ENCODE measurements at places on chromosomes 7 and 10. TPM values are rescaled to one million over a fixed set of nuclear protein-coding genes. Genes with fewer than 3 reads are reported as not detected.

The PCGF6 gene
- 8.1 TPM for total RNA-seq

The ARHGEF5 gene
- total RNA-seq: 9.0 TPM

The SEMA4G gene
- total RNA-seq: 1.5 TPM

The GNAT3 gene
- not detected for total RNA-seq

The HTRA1 gene
- total RNA-seq: 261 TPM

The TYW1 gene
- 11.1 TPM for total RNA-seq

DNA sequence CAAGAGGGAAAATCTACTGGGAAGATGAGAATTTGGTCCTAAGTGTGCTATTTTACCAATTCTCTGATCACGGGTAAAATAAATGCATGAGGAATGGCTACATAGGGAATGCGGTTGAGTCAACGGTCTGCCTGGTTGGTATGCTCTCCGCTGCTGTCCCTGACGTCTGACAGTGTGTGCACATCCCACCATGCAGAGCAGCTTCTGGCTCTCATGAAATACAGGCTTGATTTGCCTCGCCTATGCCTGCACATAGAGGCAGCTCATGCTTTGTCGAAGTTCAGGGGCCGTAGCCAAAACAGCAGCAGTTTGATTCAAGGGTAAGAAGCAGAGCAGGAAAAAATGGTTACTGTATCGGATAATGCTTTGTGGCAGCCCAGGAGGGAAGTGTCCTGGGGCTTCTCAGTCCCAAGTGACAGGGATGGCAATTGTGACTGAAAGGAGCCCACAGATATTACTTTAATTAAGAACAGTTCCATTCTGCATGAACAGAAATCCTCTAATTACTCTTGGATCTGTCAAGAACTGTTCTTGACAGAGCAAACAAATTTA lies 268.4 kb upstream of the SLC26A5 start:
- no peak overlapping the region for H3K4me3 ChIP-seq
- no peaks in the 10 kb centered on the region for H3K27me3 ChIP-seq
- no peak overlapping the region for H3K27ac ChIP-seq
- no peak for DNase-seq
- H3K4me1 ChIP-seq: no peaks in the 10 kb centered on the region

DNA sequence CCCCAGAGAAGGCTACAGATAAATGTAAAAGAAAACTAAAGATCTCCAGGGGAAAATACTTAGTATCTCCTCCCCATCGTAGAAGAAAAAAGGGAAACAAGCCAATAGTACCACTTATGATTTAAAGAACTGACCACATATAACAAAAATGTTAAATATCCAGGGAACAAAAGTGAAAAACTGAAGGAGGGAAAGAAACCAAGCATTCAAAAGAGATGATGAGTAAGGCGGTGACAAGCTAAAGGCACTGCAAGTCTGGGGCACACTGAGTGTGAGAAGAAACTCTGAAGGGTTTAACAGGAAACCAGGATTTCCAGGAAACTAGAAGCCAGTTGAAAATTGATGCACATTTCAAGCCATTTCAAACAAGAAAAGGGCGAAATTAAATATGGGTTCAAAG lies 226.3 kb downstream of the AHR start:
- no peaks in the 10 kb centered on the region for H3K4me1 ChIP-seq
- no peak overlapping the region for H3K4me3 ChIP-seq
- no peaks in the 10 kb centered on the region for H3K27me3 ChIP-seq

GRCh38 chr7:69295977-69296376 lies 302.3 kb upstream of the AUTS2 start:
- no peaks in the 10 kb centered on the region for H3K4me1 ChIP-seq
- DNase-seq: no peak
- H3K36me3 ChIP-seq: no peaks in the 10 kb centered on the region
- no peaks in the 10 kb centered on the region for H3K27me3 ChIP-seq
- no peak overlapping the region for H3K27ac ChIP-seq

GRCh38 chr7:149824748-149825566 lies 13.2 kb upstream of the ZNF862 start:
- no peaks in the 10 kb centered on the region for H3K36me3 ChIP-seq
- H3K27me3 ChIP-seq: no peaks in the 10 kb centered on the region
- no peak overlapping the region for H3K27ac ChIP-seq
- H3K4me1 ChIP-seq: no peaks in the 10 kb centered on the region
- H3K4me3 ChIP-seq: no peak overlapping the region

DNA sequence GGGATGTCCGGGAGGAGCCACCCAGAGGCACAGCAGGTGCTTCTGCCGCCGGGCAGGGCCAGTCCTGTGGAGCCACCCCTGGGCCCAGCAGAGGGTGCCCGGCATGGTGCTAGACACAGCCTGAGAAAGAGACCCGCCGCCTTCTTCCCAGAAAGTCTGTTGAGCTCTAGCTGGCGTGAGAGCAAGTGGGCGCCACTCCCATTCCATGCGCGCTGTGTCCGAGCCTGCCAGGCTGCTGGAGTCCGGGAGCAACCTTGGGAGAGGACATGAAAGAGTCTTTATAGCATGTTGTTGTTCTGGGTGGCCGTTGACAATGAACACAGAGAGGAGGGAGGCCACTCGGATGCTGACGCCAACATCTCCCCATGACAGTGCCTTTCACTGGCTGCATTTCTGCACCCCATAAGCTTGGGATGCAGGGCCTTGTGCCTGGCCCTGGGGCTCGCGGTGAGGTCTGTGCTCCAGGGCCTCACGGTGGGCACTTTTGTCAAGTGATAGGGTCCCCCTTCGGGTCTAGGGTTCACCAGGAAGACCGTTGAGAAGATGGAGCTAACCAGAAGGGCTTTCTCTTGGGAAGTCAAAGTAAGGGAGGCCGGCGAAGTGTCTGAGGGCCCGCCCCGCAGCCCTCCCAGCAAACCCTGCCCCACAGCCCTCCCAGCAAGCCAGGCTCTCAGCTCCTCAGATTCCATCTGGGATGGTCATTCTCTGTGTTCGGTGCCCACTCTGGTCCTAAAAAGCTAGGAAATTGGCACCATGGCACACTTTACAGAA lies 47.3 kb downstream of the NKX6-2 start:
- H3K4me3 ChIP-seq: no peak overlapping the region
- no peaks in the 10 kb centered on the region for H3K27me3 ChIP-seq
- no peaks in the 10 kb centered on the region for H3K4me1 ChIP-seq
- H3K36me3 ChIP-seq: no peaks in the 10 kb centered on the region
- H3K27ac ChIP-seq: no peak overlapping the region

GRCh38 chr10:119477444-119477843 lies 65.1 kb downstream of the RGS10 start:
- H3K4me3 ChIP-seq: no peak overlapping the region
- no peak overlapping the region for H3K27ac ChIP-seq
- no peaks in the 10 kb centered on the region for H3K4me1 ChIP-seq
- no peaks in the 10 kb centered on the region for H3K36me3 ChIP-seq
- DNase-seq: no peak

- DNase-seq: no peak
- H3K27me3 ChIP-seq: no peaks in the 10 kb centered on the region
- H3K4me3 ChIP-seq: no peak overlapping the region
- no peaks in the 10 kb centered on the region for H3K36me3 ChIP-seq
- H3K4me1 ChIP-seq: peaks cover 10% of the 10 kb centered on the region
These were observed 35.4 kb downstream of the JMJD1C start for GRCh38 chr10:63430091-63430998.

DNA sequence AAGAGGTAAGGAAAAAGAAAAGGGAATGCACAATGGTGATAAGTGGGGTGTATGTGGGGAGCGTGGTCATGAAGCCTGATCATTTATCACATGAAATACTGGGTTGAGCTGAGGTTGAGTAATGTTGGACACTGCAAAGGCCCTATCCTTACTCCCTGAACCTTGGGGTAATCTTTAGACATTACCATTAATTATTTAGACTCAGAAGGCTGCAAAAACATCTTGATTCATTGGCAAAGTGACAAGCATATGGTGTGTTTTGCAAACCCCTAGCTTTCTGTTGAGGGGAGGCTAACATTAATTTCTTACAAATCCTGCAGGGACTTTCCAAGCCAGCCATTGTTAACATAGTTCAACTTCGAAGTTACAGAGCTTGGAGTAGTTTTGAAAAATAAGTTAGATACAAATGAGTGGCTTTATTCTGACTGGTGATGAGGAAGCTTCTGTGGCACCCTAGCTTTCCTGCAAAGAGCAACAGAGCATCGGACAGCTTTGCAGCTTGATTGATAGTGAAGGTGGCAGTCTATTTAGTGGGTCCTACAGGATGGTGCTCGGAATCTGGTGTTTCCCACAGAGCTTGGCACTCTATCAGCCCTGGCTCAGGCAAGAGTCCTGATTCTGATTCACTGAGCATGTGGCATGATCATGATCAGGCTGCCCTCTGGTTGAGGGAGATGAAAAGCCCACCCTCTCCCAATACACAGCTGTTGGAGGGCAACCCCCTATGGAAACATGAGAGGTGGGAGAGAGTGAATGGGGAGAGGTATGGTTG lies 153.7 kb upstream of the NPVF start:
- H3K4me1 ChIP-seq: no peaks in the 10 kb centered on the region
- H3K27me3 ChIP-seq: no peaks in the 10 kb centered on the region
- no peaks in the 10 kb centered on the region for H3K36me3 ChIP-seq
- no peak overlapping the region for H3K27ac ChIP-seq
- no peak for DNase-seq

- no peaks in the 10 kb centered on the region for H3K4me1 ChIP-seq
- no peak overlapping the region for H3K27ac ChIP-seq
- no peaks in the 10 kb centered on the region for H3K27me3 ChIP-seq
- no peaks in the 10 kb centered on the region for H3K36me3 ChIP-seq
- no peak overlapping the region for H3K4me3 ChIP-seq
These were observed 84.8 kb upstream of the EGR2 start for GRCh38 chr10:62900829-62901571.

DNA sequence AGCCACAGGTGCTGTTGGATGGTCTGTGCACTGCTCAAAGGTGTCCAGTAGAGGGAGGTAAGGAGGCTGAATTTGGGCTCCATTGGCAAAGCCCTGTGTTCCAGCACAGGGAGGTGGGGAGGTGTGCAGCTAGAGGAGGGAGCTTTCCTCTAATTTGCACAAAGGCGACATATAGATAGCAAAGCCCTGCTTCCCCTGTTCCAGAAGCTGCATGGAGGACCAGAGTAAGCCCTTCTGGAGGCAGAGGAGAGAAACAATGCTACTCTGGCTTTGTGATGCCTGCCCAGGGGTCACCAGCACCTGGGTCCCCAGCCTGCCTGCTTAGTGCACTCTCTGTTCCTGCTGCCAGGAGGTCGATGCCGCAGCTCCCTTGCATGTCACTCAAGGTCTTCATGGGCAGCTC lies 3.4 kb upstream of the ARHGAP22 start:
- no peaks in the 10 kb centered on the region for H3K36me3 ChIP-seq
- H3K4me1 ChIP-seq: no peaks in the 10 kb centered on the region
- no peaks in the 10 kb centered on the region for H3K27me3 ChIP-seq
- H3K4me3 ChIP-seq: no peak overlapping the region
- DNase-seq: no peak
- H3K27ac ChIP-seq: no peak overlapping the region

DNA sequence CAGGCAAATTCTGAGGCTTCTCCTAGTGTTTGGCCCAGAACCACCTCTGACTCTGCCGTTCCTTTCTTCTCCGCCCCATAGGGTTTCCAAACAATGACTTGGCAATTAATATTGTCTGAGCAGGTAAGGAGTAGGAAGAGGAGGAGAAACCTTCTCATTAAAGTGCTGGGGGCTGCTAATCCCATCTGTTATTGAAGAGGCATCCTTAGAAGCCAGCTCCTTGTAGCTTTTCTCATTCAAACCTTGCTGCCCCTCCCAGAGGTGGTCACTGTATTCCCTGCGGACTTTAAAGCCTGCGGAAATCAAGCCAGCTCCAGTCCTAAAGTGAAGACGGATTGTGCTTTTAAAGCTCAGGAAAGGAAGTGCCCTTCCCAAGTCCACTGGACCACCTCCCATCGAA lies 1.4 kb upstream of the NKX1-2 start:
- no peak for DNase-seq
- no peak overlapping the region for H3K27ac ChIP-seq
- H3K36me3 ChIP-seq: no peaks in the 10 kb centered on the region
- H3K27me3 ChIP-seq: no peaks in the 10 kb centered on the region
- H3K4me3 ChIP-seq: no peak overlapping the region
- no peaks in the 10 kb centered on the region for H3K4me1 ChIP-seq

GRCh38 chr10:27192284-27192683 lies 37.1 kb downstream of the MASTL start:
- H3K27me3 ChIP-seq: no peaks in the 10 kb centered on the region
- H3K4me3 ChIP-seq: no peak overlapping the region
- H3K4me1 ChIP-seq: no peaks in the 10 kb centered on the region
- no peak overlapping the region for H3K27ac ChIP-seq
